NCI-H2081 treated with DMSO at 0.1 percent for 48 hours (cell line): ENCODE measurements at places on chromosomes 7 and 10.
A peak's percentile ranks its signal among the peaks of the same experiment; 100 is the strongest.

DNA sequence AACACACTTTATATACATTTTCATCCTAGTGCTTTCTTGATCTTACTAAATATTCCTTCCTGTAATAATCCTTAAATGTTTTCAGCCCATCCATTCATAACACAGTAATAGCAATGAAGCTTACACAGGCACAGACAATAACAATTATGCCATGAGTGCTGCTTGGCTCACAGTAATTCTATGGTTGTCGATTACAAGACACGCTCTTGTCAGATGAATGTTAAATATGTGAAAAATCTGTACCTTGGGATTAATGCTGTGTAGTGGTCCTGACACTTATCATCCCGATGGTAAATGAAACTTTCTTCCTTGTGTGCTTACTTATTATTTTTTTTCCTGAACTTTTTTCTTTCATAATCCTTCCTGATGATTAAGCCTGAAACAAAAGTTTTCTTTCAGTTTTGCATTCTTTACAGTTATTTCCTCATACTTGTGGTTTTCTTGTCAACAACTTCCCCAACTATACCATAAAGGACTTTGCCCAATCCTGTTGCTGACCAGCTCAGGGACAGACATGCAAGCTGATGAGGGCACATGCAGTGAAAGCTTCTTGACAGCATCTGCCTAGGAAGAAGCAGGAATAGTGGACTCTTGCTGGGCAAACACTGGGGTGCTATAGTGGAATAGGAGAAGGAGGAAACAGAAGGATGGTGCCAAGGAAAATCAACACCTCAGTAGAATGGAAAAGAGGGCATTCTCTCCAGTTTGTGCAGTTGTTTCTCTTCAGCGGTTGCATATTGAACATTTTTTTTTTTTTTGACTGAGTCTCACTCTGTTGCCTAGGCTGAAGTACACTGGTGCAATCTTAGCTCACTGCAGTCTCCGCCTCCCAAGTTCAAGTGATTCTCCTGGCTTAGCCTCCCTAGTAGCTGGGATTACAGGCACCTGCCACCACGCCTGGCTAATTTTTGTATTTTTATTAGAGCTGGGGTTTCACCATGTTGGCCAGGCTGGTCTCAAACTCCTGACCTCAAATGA, 6.7 kb upstream of the MGAM2 start:
- no peak for DNase-seq

DNA sequence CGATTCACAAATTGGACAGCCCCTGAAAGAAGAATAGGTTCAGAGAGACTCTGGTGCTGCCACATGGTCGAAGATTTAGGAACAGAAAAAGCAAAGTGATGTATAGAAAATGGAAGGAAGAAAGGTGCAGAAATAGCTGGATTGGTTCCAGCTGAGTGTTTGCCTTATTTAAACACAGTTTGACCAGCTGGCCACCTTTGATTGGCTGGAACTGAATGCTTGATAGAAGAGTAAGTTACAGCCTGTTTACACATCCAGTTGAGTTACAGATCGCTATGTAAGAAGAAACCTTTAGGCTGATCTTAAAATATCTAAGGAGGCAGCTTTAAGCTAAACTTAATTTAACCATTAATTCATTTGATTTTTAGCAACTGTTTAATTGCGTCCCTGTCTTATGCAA, 40.3 kb upstream of the KAT6B start:
- peak; percentile 6 for DNase-seq

DNA sequence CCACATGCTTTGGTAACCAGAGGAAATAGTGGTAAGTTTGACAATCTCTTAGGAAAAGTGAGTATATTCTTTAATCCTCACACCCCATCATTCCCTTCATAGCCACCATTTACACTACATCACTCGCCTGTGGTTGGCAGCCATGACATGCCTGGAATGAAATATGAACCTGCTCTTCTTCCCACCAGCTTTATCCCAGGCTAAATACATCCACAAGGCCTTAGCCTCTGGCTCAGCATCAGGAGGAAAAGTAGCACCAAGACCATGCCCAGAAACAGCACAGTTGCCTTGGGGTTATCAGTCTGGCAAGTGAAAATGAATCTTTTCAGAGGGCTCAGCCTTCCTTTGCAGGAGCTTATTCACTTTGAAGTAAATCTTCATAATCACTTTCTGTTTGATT, 40.3 kb downstream of the SGCE start:
- DNase-seq, result no peak

- DNase-seq, result no peak
Observed at GRCh38 chr10:114538181-114538906, 119.7 kb downstream of the ABLIM1 start.

- no peak for DNase-seq
Observed at GRCh38 chr10:19908991-19909696, 92.9 kb downstream of the PLXDC2 start.

GRCh38 chr7:134355004-134355525, 38.3 kb upstream of the SLC35B4 start:
- no peak for DNase-seq

DNA sequence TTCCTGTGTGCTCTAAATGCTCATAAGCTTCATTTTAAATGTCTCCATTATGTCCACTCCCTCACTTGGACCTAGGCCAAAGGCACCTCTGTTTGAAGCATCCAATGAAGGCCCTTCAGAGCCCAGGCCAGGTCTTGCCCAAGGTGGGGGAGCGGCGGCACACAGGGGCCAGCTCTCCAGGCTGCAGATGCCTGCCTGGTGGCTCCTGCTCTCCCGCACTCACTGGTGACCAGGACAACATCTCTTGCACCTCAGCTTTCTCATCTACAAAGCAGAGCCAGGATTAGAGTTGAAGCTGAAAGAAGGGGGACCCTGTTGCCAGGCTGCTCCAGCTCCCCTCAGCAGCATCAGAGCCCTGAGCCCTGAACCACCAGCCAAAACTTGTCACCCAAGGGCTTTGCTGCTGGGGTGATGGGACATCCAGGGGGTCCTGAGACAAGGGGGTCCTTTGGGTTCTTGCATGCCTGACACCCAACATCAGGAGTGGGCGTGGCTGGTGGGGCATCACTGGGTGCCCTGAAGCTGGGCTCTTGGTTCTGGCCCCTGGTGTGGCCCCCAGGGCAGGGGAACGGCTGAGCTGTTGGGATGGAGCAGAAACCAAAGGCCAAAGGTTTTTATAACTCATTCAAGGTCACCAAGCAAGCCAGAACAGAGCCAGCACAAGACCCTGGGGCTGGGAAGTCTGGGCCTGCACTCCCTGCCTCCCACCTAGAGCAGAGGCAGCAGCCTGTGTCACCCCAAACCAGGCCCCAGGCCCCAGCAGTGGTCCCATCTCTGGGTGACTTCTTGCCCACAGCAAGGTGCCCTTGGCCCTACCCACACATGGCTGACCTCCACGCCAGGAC, 1.2 kb downstream of the NACAD start:
- DNase-seq, result no peak
